Hepatocyte (in vitro differentiated cells): ENCODE measurements at places on chromosomes 6 and 20. TPM values are rescaled to one million over a fixed set of nuclear protein-coding genes. Genes with fewer than 3 reads are reported as not detected.

The ATP6V1G2 gene
- total RNA-seq = 0.63 and 0.88 TPM in 2 replicates

The SIRPB1 gene
- 0.12 and 0.97 TPM in 2 replicates for total RNA-seq

The FOXQ1 gene
- total RNA-seq = 12.8 and 14.2 TPM in 2 replicates

The EEF1A2 gene
- 18.5 and 23.5 TPM in 2 replicates for total RNA-seq

The C20orf141 gene
- not detected in 2 replicates for total RNA-seq

The ZC3H12D gene
- 0.50 and 1.7 TPM in 2 replicates for total RNA-seq

The C20orf204 gene
- total RNA-seq = 0.57 and 0.72 TPM in 2 replicates

The FHL5 gene
- 0.12 TPM in 1 of 2 replicates, not detected in the other for total RNA-seq

The DCDC2 gene
- total RNA-seq = 4.7 and 5.0 TPM in 2 replicates

The FNDC1 gene
- total RNA-seq = 1.3 TPM in 2 replicates

The CST5 gene
- 1.3 TPM in 1 of 2 replicates, not detected in the other for total RNA-seq

The SLC4A11 gene
- total RNA-seq = 0.28 and 0.37 TPM in 2 replicates

The MCCD1 gene
- 0.47 and 1.2 TPM in 2 replicates for total RNA-seq

The CUL7 gene
- total RNA-seq = 46.1 and 58.2 TPM in 2 replicates

The LHFPL5 gene
- total RNA-seq = not detected in 2 replicates

The MSH5 gene
- 6.4 and 7.9 TPM in 2 replicates for total RNA-seq

The FKBP1C gene
- 0.80 TPM in 1 of 2 replicates, not detected in the other for total RNA-seq

The FAM209B gene
- not detected in 2 replicates for total RNA-seq

The PCSK2 gene
- total RNA-seq = 1.3 and 1.4 TPM in 2 replicates

The KHDC3L gene
- total RNA-seq = not detected in 2 replicates

The TPD52L1 gene
- 182 and 197 TPM in 2 replicates for total RNA-seq

The RNF144B gene
- total RNA-seq = 1.8 and 2.2 TPM in 2 replicates

The C2 gene
- 46.3 and 48.3 TPM in 2 replicates for total RNA-seq

The EPPIN gene
- total RNA-seq = not detected in 2 replicates

The MPIG6B gene
- total RNA-seq = not detected in 2 replicates

The FOXP4 gene
- total RNA-seq = 18.0 and 24.3 TPM in 2 replicates

The OTOR gene
- 0.37 TPM in 1 of 2 replicates, not detected in the other for total RNA-seq

The CAGE1 gene
- 0.17 TPM in 1 of 2 replicates, not detected in the other for total RNA-seq

The AVP gene
- total RNA-seq = 0.67 TPM in 1 of 2 replicates, not detected in the other

The NOX3 gene
- not detected in 2 replicates for total RNA-seq

The ADGRF4 gene
- total RNA-seq = 7.5 and 9.2 TPM in 2 replicates

The ADTRP gene
- total RNA-seq = 9.8 and 10.0 TPM in 2 replicates

The ULBP2 gene
- 0.10 and 1.1 TPM in 2 replicates for total RNA-seq

The DST gene
- total RNA-seq = 369 and 396 TPM in 2 replicates

The CNR1 gene
- 4.4 and 5.2 TPM in 2 replicates for total RNA-seq

The ZNF334 gene
- total RNA-seq = 9.2 and 12.6 TPM in 2 replicates

The VGLL2 gene
- not detected in 2 replicates for total RNA-seq

The PPP1R14C gene
- 1.5 and 2.1 TPM in 2 replicates for total RNA-seq

The BANF2 gene
- not detected in 2 replicates for total RNA-seq

The HTR1E gene
- total RNA-seq = 5.3 and 6.2 TPM in 2 replicates

The SLC35F1 gene
- 0.24 and 0.43 TPM in 2 replicates for total RNA-seq

The GRM1 gene
- 0.08 and 0.17 TPM in 2 replicates for total RNA-seq

The ASIP gene
- total RNA-seq = not detected in 2 replicates

The HRH3 gene
- not detected in 2 replicates for total RNA-seq

The ENPP5 gene
- total RNA-seq = 11.5 and 16.9 TPM in 2 replicates

The RFX6 gene
- total RNA-seq = 5.1 and 6.8 TPM in 2 replicates

The COL9A3 gene
- total RNA-seq = 22.6 and 23.9 TPM in 2 replicates

The SFTA2 gene
- 1.1 TPM in 1 of 2 replicates, not detected in the other for total RNA-seq

The DEFB132 gene
- not detected in 2 replicates for total RNA-seq

The VPS52 gene
- 28.8 and 43.2 TPM in 2 replicates for total RNA-seq

The NFATC2 gene
- total RNA-seq = 4.4 and 4.9 TPM in 2 replicates

The CDK19 gene
- 14.3 and 18.6 TPM in 2 replicates for total RNA-seq

The EYA4 gene
- total RNA-seq = 1.8 and 1.9 TPM in 2 replicates

The PRSS35 gene
- total RNA-seq = 36.2 and 39.3 TPM in 2 replicates

The BFSP1 gene
- total RNA-seq = 2.0 and 2.4 TPM in 2 replicates

The TMC2 gene
- not detected in 2 replicates for total RNA-seq

The BAK1 gene
- total RNA-seq = 18.6 and 24.0 TPM in 2 replicates

The BMP5 gene
- total RNA-seq = 26.5 and 38.3 TPM in 2 replicates
